Bone marrow (tissue), 2 donors: ENCODE measurements at places on chromosomes 13 and 19.

DNA sequence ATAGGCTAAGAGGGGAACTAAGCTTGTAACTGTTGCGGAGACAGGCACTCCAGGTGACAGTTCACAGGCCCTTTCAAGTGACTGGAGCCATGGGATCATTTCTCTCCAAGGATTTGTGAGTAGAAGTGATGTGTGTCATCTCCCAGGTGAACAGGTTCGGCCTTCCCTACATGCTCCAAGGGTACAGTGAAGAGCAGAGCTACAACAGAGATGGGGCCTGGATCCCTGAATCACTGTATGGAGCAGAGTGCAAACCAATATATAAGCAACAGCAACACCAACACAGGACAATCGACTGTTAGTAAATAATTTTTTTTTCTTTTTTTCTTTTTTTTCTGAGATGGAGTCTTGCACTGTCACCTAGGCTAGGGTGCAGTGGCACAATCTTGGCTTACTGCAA is 15.0 kb downstream of the ZSCAN18 start:
- no peak for DNase-seq

DNA sequence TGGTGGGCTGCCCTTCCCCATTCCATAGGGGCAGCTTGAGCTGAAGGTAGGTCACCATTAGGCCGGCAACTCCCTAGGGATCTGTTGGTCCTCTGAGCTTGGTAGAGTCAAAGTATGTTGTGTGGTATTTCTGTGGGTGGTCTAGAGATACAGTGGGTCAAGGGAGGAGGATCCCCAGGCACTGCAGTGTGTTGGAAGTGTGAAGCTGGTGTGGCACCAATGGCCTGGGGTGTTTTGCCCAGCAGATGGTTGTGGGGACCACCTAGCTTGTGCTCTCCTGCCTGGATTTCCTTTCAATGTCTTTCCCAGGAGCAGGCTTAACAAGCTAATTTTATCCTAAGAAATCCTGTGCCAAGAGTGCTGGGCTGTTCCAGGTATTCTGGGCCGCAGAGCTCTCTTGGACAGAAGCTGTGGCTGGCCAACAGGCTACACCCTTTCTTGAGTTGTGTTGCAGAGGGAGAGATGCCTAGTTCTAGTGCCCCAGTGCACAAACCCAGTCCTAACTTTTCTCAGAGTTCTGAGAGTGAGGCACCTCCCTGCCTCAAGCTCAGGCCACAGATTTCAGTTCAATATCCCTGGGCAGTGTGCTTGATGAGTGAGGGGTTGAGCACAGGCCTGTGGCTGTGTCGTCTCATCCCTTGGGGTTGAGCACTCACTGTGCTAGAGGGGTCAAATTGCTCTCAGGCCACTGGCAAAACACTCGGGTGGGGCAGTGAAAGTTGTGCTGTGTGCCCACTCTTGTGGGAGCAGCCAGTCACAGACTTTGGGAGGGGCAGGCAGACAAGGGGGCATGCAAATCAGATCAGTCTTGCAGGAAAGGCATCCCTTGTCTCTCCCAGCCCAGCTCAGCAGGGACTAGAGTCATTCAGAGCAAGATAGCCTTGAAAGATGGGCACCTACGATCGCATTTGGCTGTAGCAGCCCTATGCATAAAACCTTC is 1806.1 kb upstream of the MIR17HG start:
- no peak for DNase-seq

DNA sequence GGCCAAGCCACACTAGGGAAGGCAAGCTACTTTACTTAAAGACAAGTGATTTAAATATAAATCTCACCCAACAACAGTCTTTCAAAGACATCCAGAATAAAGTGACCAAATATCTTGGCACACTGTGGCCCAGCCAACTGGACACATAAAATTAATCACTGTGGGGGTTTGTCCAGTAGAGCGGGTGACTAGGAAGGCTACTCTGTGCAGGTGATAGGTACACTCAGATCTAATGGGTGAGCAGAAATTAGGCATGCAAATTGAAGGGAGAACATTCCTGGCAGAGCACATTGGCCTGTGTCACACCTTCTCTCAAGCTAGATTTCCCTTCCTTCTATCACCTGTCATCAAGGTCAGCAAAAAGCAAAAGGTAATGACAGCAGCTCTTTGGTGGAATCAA is 23.4 kb upstream of the CYSLTR2 start:
- DNase-seq, result no peak

DNA sequence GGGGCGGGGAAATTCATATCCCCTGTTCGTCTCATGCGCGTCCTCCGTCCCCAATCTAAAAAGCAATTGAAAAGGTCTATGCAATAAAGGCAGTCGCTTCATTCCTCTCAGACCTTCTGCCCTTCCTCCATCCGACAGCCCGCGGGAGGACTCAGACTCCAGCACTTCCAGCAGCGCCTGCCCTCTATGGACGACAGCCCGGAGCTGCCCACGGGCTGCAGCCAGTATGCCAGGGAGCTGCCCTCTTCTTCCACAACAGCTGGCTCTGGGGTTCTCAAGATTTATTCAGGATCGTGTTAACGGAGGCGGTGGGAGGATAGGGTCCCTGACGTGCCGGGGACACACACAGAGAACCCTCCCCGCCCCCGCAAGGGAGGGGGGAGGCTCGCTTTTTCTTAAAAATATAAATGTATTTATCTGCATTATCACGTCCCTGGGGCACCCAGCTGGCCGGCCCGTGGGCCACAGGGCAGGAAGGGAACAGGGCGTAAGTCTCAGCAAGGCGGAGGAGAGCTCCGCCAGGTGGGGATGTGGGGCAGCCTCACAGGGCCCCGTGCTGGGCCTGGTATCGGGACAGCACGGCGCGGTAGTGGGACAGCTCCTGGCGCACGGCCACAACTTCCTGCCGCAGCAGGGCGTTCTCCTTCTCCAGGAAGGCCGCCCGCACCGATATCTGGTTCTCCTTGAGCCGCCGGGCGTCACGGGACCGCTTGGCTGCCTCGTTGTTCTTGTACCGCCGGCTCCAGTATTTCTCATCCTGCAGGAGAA is 6.7 kb downstream of the DBP start:
- DNase-seq, result no peak

DNA sequence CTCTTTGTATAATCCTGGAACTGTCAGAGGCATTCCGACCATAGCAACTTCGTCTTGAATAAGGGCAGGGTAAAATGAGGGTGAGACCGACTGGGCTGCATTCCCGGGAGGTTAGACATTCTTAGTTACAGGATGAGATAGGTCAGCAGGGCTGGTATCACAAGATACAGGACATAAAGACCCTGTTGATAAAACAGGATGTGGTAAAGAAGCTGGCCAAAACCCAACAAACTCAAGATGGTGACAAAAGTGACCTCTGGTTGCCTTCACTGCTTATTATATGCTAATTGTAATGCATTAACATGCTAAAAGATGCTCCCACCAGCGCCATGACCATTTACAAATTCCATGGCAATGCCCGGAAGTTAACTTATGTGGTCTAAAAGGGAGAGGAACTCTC is 27.7 kb upstream of the MBNL2 start:
- no peak for DNase-seq

DNA sequence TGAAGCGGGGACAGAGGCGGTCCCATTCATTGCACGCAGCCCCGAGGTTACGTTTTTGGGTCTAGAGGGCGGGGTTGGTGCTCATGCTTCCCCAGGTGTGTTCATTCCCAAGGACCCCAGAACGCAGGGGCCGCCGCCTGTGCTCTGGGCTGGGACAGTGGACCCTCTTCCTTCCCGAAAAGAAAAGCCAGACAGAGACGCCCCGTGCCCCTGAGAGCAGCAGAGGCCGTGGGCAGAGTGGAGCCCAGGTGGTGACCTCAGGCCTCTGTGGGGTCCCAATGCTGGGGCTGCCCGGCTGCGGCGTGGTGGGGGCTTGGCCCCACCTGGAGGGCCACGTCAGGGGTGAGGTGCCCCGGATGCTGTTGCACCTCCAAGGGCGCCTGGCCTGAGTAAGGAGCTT is 15.4 kb downstream of the SGTA start:
- DNase-seq, result no peak

DNA sequence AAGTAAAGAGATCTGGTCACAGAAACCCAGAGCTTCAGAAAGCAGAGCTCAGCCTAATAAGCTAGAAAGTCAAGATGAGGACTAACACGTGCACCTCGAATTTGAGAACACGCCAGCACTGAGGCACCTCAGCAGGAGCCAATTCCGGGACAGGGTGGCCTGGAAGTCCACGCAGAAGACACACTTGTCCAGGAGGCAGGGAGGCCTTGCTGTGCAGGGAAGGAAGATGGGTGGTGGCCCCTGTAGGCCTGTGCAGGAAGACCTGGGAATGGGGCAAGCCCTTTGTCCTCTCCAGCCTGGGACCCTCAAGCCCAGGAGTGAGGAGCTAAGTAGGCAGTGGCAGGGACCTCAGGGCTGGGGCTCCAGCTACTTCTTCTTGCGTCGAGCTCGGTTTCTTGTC is 16.3 kb upstream of the VSTM2B start:
- no peak for DNase-seq

DNA sequence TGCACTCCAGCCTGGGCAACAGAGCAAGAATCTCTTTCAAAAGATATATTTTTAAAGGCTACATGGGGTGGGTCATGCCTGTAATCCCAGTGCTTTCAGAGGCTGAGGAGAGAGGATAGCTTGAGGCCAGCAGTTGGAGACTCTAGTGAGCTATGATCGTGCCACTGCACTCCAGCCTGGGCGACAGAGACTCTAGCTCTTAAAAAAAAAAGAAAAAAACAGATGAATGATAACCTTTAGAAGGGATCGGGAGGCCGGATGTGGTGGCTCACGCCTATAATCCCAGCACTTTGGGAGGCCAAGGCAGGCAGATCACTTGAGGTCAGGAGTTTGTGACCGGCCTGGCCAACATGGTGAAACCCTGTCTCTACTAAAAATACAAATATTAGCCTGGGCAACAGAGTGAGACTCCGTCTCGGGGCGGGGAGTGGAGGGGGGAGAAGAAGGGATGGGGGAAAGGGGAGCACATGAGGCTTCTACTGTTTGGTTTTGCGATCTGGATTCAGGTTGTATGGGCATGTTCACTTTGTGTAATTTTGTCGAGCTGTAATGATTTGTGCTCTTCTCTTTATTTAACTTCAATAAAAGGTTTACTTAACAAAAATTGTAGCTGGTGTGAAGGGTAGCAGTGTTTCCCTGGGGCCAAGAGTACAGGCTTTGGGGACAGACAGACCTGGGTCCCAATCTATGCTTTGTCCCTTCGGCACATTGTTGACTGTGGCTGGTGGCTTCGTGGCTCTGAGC is 1.1 kb upstream of the PSMC4 start:
- no peak for DNase-seq

- no peak for DNase-seq
Measured at GRCh38 chr13:111423168-111423785, 102.8 kb downstream of the TEX29 start.

DNA sequence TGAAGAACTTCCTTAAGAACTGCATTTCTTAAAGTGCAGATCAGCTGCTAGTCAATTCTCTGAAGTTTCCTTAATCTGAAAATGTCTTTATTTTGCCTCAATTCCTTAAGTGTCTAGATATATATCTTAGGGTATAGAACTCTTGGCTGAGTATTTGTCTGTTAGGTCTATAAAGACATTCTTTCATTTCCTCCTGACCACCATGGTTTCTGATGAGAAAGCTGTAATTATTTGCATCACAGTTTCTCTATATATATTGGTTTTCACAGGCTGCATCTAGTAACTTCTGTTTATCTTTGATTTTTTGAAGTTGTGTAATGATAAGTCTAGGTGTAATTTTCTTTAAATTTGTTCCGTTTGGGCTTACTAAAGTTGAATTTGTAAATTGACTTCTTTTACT is 15.2 kb downstream of the NDFIP2 start:
- DNase-seq, result no peak

DNA sequence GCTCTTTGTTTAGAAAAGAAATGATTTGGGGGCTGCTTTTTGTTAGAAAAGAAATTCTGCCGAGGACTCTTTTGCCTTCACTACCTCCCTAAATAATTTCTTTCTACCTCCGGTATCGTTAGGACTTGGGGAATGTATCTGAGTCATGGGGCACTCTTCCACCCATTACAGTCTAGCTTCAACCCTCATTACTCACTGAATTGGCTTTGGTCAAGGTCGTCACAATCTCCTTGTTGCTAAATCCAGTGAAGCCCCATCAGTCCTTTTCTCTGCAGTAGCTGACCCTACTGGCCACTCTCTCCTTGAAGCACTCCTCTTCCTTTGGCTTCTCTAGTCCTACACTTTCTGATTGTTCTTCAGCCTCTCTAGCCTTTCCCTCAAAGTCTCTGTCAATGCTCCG is 34.0 kb downstream of the WDR87 start:
- no peak for DNase-seq

DNA sequence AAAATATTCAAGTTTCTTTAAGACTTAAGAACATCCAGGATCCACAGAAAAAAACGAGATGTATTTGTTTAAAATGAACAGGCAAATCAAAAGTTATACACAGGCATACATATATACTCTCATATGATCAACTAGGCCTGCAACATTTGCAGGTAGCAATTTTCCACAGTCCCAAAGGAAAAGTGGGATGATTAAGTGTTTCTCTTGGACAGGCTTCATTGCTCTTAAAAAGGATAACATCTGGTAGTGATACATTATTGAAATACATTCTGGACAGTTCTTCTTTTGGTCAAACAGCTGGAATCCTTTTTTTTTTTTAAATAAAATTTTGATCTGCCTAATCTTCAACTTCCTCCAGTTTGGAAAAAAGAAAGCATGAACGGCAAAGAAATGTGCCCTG is 114.8 kb upstream of the TDRD3 start:
- no peak for DNase-seq

- DNase-seq, result no peak
Measured at GRCh38 chr19:17023805-17024204, 2.8 kb downstream of the CPAMD8 start.

GRCh38 chr19:46181388-46181779 is 33.3 kb downstream of the IGFL2 start:
- no peak for DNase-seq

GRCh38 chr19:19615086-19615485 is 3.4 kb downstream of the PBX4 start:
- no peak for DNase-seq

- no peak for DNase-seq
Measured at GRCh38 chr13:22000191-22000590, 329.3 kb downstream of the FGF9 start.

- DNase-seq, result no peak
Measured at GRCh38 chr13:109274188-109274821, 512.1 kb downstream of the IRS2 start.

GRCh38 chr19:31718032-31718431 is 368.8 kb upstream of the TSHZ3 start:
- no peak for DNase-seq

DNA sequence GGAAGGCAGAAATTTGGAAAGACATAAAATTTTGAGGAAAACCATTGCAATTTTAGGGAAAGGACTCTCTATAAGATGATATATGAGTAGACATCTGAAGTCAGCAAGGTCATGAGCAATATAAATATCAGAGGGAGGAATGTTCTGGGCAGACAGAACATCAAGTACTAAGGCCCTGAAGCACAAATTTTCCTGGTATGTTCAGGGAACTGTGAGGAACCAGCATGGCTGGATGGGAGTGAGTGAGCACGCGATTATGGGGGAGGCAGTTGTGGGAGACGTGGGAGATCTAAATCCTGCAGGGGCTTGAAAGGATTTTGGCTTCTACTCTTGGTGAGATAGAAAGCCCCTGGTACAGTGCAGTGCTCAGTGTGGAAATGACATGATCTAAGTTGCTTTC is 112.0 kb downstream of the TBC1D4 start:
- DNase-seq, result no peak
